D341Med (cell line): ENCODE measurements at places on chromosomes 5 and 9.

DNA sequence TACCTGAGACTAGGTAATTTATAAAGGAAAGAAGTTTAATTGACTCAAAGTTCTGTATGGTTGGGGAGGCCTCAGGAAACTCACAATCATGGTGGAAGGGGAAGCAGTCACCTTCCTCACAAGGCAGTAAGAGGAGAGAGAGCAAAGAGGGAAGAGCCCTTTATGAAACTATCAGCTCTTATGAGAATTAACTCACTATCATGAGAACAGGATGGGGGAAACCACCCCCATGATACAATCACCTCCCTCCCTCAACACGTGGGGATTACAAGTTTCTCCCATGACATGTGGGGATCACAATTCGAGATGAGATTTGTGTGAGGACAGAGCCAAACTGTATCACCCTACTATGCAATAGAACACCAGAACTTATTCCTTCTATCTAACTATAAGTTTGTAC, 27.9 kb downstream of the CD274 start:
- DNase-seq: no peak

DNA sequence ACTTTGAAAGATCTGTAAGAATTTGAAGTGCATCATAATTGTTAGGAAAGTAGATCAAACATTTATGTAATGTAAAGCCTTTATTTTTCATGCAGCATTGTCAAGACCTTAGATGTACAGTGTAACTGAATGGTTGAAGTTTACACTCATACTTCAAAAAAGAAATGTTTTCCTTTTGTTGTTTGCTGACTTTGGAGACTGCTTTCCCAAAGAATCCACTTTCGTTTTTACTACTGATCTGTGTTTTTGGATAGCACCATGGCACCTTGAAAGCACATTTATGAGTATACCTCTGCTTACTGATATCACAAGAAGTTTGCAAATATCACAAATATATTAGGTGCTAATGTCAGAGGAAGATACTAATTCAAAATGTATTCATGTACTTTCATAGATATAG, 50.0 kb downstream of the PIP5K1B start:
- DNase-seq: no peak

DNA sequence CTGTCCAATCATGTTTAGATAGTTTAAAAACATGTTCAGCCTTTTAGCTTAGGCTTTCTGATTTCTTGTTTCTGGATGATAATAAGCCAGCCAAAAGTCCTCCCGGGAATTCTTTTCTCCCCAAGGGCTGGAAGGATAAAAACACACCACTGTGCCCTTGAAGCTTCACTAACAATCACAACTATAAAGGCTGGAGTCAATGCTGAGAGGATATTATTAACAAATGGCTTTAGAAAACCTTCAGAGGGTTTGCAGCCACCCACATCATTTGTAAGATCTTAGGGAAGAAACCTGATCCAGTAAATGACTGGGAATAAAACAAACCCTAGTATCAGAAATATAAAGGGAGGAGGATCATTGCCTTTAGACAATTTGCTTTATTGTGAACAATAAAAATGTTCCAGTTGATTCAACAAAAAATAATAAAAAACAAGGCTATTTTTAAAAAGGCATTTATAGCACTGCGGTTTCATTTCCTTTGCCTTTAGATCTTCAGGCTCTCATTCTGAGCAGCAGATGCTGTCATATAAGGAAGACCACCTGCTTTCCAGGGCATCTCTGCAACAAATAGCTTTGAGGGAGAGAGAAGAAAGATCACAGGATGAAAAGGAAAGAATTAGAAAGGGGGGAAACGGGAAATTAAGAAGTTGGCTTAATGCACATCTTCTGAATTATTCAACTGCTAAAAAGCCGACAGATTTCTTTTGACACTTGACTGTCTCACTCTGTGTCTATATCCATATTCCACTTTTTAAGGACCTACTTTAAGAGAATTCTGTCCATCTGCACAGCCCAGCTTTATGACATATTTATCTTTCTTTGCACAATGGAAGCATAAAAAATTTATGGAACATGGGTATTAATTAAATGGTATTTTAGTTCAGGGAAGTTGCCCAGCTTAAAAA, 277.2 kb upstream of the SLC24A2 start:
- DNase-seq: no peak

- DNase-seq: no peak
Measured at GRCh38 chr9:105173306-105173705, 71.1 kb upstream of the SLC44A1 start.
